Esophagus (tissue), 2 donors: ENCODE measurements at places on chromosomes 2 and 18. TPM values are rescaled to one million over a fixed set of nuclear protein-coding genes. Genes with fewer than 3 reads are reported as not detected.

The MYOM1 gene
- 1.6 TPM for polyA plus RNA-seq

The RESP18 gene
- not detected for polyA plus RNA-seq

The SPHKAP gene
- not detected for polyA plus RNA-seq

The NTSR2 gene
- polyA plus RNA-seq = not detected

The TEX261 gene
- polyA plus RNA-seq = 17.5 TPM

The GATA6 gene
- polyA plus RNA-seq = 0.35 TPM

The SPIRE1 gene
- 4.7 TPM for polyA plus RNA-seq

The GALNT5 gene
- polyA plus RNA-seq = 5.6 TPM

The OR6B2 gene
- not detected for polyA plus RNA-seq

The SLC5A7 gene
- not detected for polyA plus RNA-seq

The LINC00305 gene
- not detected for polyA plus RNA-seq
